Activated CD4-positive, alpha-beta T cell treated with anti-CD3 and anti-CD28 coated beads, Interleukin-2, amount 50 U/mL, for 24 hours (primary cell): ENCODE measurements at places on chromosomes 2 and 18.
A peak's percentile ranks its signal among the peaks of the same experiment; 100 is the strongest.

DNA sequence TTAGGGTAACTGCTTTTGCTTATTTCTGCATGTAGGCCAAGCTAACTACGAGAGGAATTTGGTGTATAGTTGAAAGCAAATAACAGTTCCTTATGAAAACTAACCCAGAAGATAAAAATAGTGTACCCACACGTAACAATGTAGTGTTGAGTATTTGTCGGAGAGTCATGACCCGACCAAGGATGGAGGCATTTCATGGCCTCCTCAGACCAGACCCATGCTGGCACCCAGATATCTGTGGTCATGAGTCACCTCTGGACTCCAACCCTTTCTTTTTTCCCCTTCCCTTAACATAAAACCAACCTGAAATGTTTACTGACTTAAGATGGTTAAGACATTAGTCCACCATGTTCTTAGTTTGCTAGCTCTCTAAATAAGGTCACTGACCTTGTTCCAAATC is 318.7 kb downstream of the NOL4 start:
- no peak for DNase-seq

DNA sequence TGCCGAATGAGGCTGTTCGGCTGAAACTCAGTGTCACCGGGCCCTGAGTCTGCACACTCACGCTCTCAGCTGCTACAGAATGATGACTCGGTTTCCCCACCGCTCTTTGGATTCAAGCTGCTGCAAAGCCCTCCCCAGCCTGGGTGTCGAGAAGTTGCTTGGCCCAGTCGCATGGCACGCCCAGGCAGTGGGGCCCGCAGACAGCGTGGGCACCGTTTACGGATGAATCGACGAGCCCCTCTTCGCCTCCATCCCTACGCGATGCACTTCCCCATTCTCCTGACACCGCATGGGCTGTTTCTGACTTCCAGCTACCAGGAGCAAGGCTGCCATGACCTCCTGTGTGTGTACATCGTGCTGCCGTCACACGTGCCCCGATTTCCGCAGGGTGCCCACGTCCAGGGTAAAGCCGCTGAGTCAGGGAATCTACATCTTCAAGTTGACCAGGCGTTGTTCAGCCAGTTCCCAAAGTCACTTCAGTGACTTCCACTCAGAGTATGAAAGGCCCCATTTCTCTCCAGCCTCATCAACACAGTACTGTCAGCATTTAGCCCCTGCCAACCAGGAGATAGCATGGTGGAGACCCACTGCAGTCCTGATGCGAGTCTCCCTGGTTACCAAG is 60.3 kb upstream of the GPC1 start:
- no peak for DNase-seq

- DNase-seq, result no peak
Observed at GRCh38 chr2:215080545-215080944, 57.9 kb downstream of the ABCA12 start.

DNA sequence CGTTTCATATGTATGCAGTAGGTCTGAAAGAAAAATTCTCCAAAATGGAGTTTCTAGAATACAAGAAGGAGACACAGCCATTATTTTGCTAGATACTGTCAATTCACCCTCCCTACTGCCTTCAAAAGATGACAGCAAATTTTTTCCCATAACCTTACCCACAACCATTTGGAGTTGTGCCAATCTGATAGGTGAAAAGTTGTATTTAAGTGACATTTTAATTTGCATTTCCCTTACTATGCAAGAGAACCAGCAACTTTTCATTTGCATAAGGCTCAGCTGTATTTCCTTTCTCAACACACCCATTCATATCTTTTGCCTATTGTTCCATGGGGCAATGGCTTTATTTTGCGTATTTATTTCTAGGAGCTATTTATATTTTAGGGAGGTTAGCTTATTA is 31.4 kb upstream of the IL18RAP start:
- peak; percentile 67 for DNase-seq

- no peak for DNase-seq
Observed at GRCh38 chr2:216710551-216711301, 15.4 kb upstream of the IGFBP5 start.

DNA sequence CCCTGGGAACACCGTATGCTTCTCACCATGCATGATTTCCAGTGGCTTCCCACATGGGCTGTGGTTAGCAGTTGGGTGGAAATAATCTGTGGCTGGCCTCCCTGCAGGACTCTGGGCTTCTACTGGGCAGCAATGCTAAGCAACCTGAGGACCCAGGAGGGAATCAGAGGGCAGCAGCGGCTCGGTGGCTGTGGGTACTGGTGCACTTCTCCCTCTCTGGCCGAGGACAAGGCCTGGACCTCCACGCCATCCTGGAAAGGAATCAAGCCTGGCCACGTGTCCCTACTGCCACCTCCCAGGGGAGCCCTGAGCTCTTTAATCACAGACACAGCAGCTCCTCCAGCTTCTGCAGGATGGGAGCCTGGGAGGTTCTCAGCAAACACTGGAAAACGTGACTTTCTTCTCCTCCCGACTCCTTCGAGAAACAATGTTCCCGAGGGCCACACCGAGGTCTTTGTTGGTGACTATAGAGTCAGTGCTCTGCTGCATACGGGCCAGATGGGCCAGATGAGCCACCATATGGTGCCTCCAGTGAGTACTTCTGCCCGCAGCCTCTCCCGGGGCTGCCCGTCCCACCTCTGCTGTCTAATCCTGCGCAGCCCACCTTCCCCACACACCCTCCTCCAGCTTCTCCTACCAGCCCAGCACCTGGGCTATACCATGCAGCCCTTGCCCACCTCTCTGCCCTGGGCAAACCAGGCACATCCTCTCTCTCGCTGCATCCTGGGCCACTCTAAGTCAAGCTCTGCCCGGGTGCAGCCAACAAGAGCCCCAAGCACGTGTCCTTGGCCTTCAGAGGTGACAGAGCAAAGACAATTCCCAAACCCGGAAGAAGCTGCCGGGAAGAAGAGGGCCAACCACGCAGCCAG is 42.8 kb upstream of the OTOS start:
- no peak for DNase-seq

GRCh38 chr2:29196792-29197788 is 81.9 kb downstream of the CLIP4 start:
- DNase-seq, result peak; percentile 58

DNA sequence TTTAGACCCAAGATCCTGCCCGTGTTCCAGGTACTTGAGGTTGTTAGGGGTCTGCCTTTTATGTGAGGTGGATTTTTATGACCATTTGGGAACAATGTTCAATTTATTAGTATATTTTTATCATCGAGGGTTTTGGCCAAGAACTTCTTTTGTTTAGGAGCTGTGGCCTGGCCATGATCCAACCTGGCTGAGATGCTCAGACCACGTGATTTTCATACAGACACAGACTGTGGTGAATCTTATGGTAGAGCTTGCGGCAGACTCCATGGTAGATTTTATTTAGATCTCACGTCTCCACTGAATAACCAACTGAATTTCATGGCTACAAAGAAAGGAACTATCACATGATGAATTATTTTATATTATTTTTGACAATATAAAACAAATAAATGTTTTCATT is 405.5 kb upstream of the VWC2L start:
- no peak for DNase-seq

- no peak for DNase-seq
Observed at GRCh38 chr2:161061786-161062185, 98.4 kb upstream of the TANK start.

GRCh38 chr2:100799686-100800085 is 20.3 kb upstream of the NPAS2 start:
- DNase-seq, result no peak

- DNase-seq, result no peak
Observed at GRCh38 chr18:49009661-49010060, 58.9 kb upstream of the SMAD7 start.

GRCh38 chr2:177783835-177784744 is 288.5 kb downstream of the PDE11A start:
- no peak for DNase-seq

- DNase-seq, result peak; percentile 72
Observed at GRCh38 chr2:65432227-65433190, at the start of gene SPRED2. TSS of gene SPRED2 (minus strand) at chr2:65432599. CDS start at chr2:65431987, 612 bp downstream.

GRCh38 chr2:233380995-233381637 is 26.8 kb downstream of the DGKD start:
- no peak for DNase-seq

DNA sequence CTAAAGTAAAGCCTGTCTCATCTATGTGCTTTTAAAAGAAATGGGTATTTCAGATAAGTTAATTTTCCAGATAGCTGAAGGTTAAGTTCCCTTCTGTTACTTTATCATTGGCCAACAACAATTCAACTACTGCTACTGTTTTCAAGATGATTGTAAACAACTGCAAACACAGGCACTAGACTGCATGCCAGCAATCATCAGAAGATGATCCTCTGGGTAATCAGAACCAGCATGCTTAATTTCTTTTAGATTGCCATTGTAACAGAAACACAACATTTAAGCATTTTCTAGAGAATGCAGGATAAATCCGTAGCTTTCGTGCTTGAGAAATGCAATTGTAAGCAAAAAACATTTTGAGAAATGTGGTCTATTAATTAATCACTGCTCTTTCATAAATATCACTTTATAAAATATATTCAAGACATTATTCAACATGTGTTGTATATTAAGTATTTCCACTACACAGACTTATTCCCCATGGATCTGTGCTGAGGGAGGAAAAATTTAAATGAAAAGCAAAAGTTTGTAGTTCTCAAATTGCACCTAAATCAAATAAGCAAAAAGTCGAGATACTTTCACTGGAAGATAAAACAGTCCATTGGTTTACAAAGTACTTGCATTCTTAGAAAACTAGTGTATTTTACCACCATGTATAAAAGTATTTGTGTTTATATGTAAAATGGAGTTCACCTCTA is 133.7 kb downstream of the ATL2 start:
- no peak for DNase-seq

- no peak for DNase-seq
Observed at GRCh38 chr2:173229086-173229485, 125.6 kb upstream of the CDCA7 start.

DNA sequence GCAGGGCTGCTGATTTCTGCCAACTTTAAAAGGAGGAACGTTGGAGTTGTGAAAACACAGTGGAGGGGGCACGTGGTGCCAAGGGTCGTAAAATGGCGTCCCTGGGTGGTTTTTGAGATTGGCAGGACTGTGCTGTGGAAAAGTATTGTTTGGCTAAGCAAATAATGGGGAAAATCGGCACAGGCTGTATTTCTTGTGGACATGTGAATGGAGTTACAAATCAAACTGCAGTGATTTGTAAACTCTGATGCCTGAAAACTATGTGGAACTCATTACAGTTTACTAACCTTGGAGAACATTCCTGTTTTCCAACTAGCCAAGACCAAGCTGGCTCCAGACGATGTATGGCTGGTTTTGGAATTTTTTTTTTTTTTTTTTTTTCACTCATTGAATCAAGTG is 68.7 kb downstream of the KCTD1 start:
- DNase-seq, result no peak

GRCh38 chr2:381181-381580 is 93.3 kb upstream of the ALKAL2 start:
- no peak for DNase-seq

DNA sequence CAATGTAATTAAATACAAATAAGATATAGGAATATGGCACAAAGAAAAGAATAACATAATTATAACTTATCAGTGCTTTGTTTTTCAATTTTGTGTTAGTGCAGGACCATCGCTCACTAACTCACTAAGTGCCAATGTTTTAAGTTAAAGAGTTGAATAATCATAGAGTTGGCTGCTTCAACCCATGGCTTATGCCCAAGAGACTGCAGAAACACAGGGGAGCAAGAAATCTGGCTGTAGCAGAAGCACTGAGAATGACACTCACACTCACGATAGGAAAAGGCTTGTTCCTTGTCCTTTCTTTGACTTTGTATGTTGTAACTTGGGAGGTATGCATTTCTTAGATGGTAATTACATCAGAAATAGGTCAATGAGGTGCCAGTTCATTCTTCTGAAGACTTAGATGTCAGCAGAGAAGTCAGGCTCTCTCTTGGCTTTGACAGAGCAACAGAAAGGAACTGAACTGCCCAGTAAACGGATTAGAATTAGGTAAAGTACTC is 852.2 kb downstream of the LRRTM4 start:
- DNase-seq, result no peak

DNA sequence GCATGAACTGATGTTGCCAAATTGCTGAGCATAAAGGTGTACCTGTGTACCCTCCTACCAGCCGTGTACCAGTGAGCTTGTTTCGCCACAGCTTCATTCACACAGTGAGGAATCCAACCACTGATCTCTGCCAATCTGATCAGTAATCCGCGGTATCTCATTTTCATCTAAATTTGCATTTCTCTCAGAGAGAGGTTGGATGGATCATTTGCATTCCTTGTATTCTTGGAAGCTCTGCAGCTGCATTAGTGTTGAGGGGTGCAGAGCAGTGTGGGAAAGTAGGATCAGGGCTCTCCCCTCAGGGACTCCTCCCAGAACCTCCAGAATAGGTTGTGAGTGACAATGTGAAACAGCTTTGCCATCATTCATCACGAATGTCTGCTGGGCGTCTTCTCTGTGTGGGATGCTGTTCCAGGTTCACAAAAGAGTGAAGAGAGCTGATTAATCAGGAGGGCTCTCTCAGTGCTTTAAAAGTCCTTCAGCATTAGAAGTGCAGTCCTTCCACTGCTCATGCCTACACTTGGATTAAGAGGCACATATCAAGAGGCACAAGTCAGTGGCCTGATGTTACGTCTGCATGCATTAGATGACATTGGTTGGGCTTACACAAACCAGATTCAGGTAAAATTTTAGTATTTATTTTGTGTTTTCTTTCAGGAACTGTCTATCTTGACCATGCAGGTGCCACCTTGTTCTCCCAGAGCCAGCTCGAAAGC is 7.5 kb downstream of the MOCOS start:
- DNase-seq, result no peak

GRCh38 chr2:113252047-113252590 is 26.6 kb downstream of the PAX8 start:
- DNase-seq, result no peak

GRCh38 chr2:142707318-142707717 is 170.1 kb upstream of the KYNU start:
- no peak for DNase-seq

GRCh38 chr2:148122788-148123187 is 101.9 kb downstream of the MBD5 start:
- DNase-seq, result no peak

- no peak for DNase-seq
Observed at GRCh38 chr2:227143895-227144294, 20.1 kb downstream of the COL4A4 start.

GRCh38 chr2:126463892-126464674 is 191.9 kb upstream of the GYPC start:
- DNase-seq, result no peak

DNA sequence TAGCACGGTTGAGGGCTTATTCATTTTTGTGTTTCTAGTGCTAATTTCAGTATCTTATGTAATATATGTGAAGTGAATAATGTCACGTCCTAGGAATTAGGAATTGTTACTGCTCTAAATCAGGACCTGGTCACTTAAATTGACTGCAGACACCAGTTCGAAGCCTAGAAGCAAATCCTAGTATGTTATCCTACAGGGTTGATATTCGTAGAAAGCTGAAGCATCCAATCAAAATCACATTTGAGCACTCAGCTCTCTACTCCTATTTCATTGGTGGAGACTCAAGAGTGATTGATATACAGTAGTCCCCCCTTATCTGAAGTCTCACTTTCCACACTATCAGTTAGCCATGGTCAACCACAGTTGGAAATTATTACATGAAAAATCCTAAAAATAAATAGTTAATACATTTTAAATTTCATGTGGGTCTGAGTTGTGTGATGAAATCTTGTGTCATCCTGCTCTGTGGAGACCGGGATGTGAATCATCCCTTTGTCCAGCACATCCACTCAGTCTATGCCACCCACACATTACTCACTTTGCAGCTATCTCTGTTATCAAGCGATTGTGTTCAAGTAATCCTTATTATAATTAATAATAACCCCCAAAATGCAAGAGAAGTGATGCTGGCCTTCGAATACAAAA is 35.2 kb upstream of the SCN9A start:
- DNase-seq, result no peak
